Trophoblast cell (in vitro differentiated cells and primary cell): ENCODE measurements at places on chromosomes 16 and 17.
A peak's percentile ranks its signal among the peaks of the same experiment; 100 is the strongest.

DNA sequence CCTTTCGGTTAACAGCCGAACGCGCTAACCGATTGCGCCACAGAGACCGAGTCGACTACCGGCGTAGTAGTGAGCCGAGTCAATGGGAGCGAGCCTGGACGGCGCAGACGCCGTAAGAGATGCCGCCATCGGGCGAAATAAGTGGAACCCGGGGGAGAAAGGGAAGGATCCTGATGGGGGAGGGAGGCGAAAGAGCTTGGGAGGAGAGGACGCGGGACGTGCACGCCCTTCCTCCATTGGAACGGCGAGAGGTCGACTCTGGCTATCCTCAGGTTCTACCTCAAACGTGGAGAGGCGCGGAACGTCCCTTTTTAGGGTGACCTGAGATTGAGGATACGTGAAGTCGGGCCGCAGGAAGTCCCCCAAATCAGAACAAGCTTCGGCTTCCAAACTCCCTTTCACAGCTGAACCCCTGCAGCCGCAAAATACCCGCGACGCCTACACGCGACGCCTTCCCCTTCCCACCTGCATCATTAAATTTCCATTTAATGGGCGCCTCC is 683 bp upstream of the PSMB3 start:
- peak; percentile 88 for DNase-seq

DNA sequence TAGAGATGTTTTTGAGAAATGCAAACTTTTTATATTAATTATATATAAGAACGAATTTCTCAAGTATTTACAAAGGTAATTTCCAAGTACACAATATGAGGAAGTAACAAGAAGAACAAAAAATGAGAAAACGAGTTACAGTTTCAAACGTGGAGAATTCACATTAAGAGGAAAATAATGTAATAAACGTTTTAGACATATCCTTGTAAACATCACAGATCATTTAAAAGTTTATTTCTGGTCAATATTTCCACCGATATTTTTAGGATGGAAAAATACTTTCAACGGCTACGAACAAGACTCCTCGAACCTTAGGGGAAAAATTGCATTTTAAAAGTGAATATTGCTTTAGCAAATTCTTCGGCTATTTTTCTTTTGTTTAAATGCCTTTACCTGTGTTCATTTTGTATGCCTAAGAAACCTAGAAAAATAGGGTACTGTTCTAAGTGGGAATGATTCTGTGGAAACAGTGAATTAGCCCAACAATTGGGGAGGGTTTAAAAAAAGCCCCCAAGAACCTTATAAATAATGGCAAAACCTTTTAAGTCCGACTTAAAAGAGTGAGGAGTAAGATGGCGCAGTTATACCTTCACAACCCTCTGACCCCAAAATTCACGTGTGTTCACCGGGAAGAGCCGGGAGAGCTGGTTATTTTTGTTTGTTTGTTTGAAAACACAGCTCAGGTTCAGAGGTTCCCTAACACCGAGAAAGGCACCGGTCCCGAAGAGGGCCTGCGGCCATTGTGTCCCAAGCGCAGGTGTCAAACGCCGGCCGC is 3.3 kb downstream of the HNF1B start:
- DNase-seq = peak; percentile 71

- DNase-seq = peak; percentile 65
Measured at GRCh38 chr17:13346996-13347762, 254.6 kb downstream of the HS3ST3A1 start.

DNA sequence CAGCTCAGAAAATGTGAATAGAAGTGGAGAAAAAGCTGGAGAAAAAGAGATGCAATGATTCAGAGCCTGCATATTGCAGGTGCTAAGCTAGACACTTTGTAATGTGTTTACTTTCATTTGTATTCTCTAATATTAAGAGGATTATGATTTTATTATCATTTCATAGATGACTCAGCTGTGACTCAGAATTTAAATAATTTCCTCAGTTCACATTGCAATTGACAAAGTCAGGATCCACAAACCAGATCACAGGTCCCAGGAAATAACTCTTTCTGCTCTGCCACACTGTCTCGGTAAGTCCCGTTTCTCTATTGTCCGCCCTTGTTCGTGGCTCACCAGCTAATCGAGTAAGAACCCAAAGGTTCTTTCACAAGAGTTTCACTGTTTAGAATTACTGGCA is 235.4 kb upstream of the MON1B start:
- DNase-seq = no peak

- DNase-seq = no peak
Measured at GRCh38 chr17:32516940-32517701, 30.3 kb downstream of the CDK5R1 start.

GRCh38 chr17:1769822-1770477 is 8.1 kb downstream of the SERPINF1 start:
- DNase-seq = peak; percentile 67

DNA sequence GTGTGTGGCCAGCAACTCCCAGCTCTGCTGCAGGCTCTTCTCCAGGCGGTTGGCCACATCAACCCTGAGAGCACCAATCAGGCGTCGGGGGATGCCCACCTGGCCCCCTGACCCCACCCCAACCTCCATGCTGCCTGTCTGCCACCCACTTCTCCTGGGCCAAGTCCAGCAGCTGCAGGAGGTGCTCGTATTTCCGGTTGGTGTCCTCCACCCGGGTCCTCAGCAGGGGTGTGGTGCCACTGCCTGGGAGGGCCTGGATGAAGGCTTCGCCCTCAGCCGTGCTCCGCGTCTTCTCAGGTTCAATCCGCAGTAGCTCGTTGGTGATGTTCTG is 44.6 kb downstream of the UBN1 start:
- DNase-seq = no peak

GRCh38 chr17:37662353-37662752 is 19.1 kb upstream of the DDX52 start:
- DNase-seq = no peak

DNA sequence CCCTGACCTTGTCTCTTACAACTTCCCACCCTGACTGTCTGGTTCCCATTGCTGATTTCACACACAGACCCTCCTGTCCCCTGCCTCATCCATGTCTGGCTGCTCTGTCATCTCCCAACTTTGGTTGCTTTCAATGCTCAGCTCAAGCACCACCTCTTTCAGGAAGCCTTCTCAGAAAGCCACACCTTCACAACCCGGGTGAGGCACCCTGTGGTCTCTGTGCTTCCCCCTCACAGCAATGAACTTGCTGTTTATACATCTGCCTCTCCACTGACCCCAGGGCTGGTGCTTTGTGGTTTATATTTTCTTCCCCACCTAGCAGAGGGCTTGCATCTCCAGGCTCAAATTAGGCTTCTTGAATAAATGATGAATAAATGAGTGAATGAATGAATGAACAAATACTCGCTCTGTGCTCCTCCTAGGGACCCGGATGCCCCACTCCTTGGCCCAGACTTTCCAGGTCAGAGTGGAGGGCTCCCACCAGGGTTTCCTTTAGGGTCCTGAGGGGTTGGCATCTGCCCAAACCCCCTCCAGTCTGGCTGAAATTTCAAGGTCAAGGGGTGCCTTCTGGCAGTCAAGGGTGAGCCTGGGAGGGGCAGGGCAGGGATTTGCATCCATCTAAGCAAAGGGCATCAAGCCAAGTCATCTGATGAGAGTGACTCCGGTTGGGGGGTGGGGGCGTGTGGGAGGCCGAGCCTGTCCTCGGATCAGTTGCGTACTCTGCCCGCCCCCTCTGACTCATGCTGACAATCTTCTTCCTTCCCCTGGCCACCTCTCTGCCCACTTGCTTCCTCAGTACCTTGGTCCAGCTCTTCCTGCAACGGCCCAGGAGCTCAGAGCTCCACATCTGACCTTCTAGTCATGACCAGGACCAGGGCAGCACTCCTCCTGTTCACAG is at the start of gene ITGAX:
ITGAX (plus strand) TSS at position 783 of the 898 bp plus-strand sequence; CDS start at position 862, 79 bp downstream.
- DNase-seq = peak; percentile 32

GRCh38 chr17:65548269-65548969 is 13.0 kb downstream of the AXIN2 start:
- DNase-seq = no peak
